ENCODE measurements at places on chromosomes 16 and 17. TPM values are rescaled to one million over a fixed set of nuclear protein-coding genes. Genes with fewer than 3 reads are reported as not detected.

ENPP7 gene
- not detected for polyA plus RNA-seq

PRSS33 gene
- not detected for polyA plus RNA-seq

NAGS gene
- polyA plus RNA-seq: 1.2 TPM

DHRS7B gene
- polyA plus RNA-seq: 24.3 TPM

TMEM238L gene
- not detected for polyA plus RNA-seq

SENP3 gene
- 125 TPM for polyA plus RNA-seq

DOC2B gene
- polyA plus RNA-seq: 5.5 TPM

MYL11 gene
- polyA plus RNA-seq: not detected

RAB34 gene
- polyA plus RNA-seq: 41.9 TPM

OR2C1 gene
- polyA plus RNA-seq: not detected

TOX3 gene
- 38.1 TPM for polyA plus RNA-seq

CX3CL1 gene
- 23.2 TPM for polyA plus RNA-seq

QPRT gene
- polyA plus RNA-seq: 9.4 TPM

HAGH gene
- polyA plus RNA-seq: 181 TPM

OTOP3 gene
- not detected for polyA plus RNA-seq

LRRC75A gene
- 38.0 TPM for polyA plus RNA-seq

CCL22 gene
- not detected for polyA plus RNA-seq

PRR35 gene
- not detected for polyA plus RNA-seq

MIEN1 gene
- 148 TPM for polyA plus RNA-seq

CA7 gene
- polyA plus RNA-seq: 2.3 TPM

Measured in brain (organoid and tissue), 16 donors.